ENCODE measurements at places on chromosomes 4 and X.

DNA sequence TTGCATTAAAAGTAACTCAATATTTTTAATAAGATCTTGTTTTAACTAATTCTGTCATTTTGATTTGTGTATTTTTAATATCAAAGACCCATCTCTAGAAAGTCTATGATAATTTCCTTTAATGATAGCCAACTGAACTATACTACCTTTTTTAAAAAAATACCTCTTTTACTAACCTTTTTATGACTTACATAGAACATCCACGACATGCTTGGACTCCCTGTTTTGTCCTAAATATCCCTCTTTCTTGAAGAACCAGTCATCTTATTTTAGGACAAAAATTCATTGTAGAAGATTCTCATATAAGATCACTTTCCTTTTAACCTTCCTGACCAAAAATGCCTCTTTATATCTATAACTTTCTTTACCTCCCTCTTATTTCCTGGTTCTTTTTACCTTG lies 76.8 kb upstream of the GC start:
- no peak for DNase-seq

DNA sequence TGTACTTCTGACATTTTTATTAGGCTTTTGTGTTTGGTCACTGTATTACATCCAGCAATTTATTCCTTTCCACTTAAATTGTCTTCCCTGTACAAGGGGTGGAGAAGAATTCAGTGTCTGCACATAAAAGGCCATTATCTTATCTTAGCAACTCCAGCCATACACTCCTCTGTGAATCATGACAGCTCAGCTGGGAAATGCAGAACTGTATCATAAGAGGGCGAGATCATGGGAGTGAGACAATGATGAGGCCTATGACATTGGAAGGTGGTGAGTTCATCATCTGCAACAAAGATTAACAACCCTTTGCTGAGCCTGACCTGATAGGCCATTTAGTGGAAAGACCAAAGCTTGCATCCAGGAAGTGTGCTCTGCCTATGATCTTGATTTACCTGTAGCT lies 33.3 kb downstream of the SLIT2 start:
- no peak for DNase-seq

DNA sequence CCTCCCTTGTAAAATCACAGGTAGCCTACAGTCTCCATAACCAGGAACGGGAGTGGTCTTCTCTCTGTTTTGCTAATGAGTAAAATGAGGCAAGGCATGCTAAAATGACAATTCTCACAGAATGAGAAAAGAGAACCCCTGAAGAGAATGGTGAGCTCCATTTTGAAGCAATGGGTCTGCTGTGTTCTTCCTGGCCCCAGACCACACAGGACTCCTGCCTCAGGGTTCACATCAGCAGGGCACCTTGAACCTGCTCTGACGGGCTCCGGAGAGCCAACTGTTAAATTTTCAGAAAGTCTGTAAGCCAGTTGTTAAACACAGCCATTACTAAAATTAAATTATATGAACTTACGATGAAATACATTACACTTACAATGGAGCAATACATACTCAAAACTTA lies 32.1 kb upstream of the RBM47 start:
- no peak for DNase-seq

GRCh38 chr4:177461606-177462005 lies 19.4 kb upstream of the AGA start:
- DNase-seq, result no peak

- DNase-seq, result no peak
Observed at GRCh38 chr4:165293061-165293460, 34.4 kb upstream of the MSMO1 start.

GRCh38 chrX:1591863-1592469 lies 562 bp downstream of the AKAP17A start:
- no peak for DNase-seq

- DNase-seq, result no peak
Observed at GRCh38 chr4:142567620-142568451, 278.3 kb downstream of the INPP4B start.

DNA sequence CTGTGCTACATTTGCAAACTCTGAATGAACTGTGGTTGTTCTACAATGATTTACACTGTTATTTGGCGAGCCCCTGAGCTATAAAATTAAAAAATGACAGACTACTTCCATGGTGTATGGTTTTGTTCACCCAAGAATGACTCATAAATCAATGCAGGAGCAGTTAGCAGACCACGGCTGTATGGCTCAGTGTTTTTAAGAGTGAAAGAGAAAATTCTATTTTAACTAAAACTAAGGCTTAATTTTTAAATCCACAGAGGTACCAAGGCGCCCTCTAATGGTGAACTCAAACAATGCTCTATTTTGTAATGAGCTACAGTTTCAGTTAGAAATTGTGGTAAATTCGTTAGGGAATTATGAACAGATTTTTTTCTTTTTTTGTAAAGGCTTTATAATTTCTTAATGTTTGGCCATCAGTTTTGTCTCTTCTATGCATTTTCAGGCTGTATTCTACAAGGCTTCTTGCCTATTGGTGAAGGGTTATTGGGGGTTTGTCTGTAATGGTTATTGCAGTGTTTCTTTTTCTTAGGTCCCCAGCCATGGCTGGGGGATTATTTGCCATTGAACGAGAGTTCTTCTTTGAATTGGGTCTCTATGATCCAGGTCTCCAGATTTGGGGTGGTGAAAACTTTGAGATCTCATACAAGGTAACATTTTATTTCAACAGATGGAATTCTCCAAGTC lies 32.5 kb downstream of the HMGB2 start:
- DNase-seq, result no peak

GRCh38 chr4:163923092-163923491 lies 428.6 kb downstream of the TMA16 start:
- DNase-seq, result no peak

DNA sequence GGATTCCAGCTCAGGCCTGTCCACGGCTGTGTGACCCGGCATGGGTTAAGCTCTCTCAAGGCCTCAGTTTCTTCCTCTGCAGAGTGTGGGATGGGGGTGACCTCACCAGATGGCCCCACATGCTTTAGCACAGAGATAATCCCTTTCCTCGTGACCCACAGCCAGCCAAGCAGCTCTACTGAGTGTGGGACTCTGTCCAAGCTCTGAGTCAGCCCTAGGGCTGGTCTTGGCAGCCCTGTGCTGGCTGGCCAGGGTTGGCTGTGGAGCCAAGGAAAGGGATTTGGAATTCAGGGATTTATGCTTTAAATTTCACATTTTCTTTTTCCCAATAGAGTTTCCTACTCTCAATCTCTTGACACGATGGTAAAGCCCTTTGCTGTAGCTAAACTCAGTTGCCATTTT lies 19.7 kb upstream of the SPON2 start:
- no peak for DNase-seq

DNA sequence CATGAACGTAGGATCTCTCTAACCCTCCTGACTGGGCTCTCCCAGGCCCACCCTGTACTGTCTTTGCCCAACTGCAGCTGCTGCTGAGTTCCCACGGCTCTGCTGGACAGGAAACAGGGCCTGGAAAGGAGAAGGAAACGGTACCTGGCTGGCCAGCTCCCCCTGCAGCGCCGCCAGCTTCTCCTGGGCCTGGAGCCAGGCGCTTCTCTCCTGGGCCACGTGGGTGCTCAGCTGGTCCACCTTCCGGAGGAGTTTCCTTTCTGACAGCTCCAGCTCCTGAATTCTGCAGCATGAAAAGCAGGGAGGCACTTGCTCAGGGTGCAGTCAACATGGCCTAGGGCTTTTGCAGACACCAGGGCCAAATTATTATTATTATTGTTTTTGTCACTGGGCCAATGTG lies 6.5 kb downstream of the C4orf50 start:
- no peak for DNase-seq

DNA sequence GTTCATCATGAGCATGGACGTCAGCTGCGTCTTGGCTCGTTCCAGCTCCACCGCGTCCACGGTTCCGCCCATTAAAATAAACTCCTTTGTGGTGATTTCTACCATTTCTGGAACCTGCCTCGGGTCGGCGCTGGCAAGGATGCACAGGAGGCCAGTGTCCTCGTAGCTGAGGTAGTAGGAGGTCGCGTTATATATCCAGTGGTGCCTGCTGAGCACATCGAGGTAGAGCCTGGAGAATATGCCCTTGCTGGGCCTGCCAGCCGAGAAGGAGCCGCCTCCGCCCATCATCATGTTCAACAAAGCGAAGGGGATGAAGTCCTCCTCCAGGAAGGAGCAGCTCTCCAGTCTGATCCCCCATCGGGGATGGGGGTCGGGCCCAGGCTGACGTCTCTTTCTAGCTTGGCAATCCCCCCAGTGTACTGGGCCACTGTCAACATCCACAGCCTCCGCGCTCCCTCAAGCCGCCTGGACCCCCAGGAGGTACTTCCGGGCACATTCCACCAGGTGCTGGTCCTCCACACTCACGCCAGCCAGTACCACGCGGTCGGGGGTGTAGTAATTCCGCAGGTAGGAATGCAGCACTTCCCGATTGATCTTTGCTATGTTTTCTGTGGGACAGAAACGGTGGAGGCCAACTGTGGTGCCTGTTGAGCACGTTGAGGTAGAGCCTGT lies 120.9 kb upstream of the GRID2 start:
- no peak for DNase-seq

DNA sequence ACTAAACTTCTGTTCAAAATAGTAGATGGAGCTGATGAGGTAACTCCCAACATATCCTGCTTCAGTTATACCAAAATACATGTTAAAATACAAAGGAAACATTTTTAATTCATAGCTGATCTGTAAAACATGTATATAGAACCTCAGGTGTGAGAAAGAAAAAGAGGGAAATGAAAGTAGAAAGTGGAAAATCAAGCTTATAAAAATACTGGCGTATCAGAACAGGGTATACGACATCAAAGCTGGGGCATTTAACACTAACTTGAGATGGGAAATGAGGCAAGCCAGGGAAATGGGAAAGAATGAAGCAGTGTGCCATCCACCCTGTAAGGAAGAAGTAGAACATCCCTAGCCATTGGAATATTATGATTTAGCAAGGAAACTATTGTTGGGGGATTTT lies 767.5 kb downstream of the DMD start:
- DNase-seq, result no peak

- DNase-seq, result peak; percentile 3
Observed at GRCh38 chrX:103175944-103176753, 38.8 kb upstream of the BEX4 start.

DNA sequence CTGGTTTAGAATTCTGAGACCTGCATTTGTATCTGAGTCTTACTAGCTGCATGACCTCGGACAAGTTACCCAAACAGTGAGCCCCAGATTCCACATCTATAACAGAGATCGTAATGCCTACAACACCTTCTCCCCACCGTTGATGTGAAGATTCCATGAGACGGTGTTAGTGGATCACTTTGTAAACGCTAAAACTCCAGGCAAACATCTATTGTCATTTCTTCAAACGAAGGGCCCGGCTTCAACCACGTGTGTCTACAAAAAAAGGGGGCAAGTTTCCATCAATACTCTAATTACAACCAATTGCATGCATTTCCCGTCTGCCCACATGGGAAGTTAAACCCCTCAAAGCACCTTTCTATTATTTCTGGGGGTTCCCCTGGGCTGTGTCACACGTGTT lies 99.1 kb upstream of the ENPP6 start:
- DNase-seq, result no peak

GRCh38 chr4:173508386-173509035 lies 21.5 kb downstream of the HAND2 start:
- no peak for DNase-seq

GRCh38 chrX:115535421-115535820 lies 25.6 kb upstream of the PLS3 start:
- no peak for DNase-seq

DNA sequence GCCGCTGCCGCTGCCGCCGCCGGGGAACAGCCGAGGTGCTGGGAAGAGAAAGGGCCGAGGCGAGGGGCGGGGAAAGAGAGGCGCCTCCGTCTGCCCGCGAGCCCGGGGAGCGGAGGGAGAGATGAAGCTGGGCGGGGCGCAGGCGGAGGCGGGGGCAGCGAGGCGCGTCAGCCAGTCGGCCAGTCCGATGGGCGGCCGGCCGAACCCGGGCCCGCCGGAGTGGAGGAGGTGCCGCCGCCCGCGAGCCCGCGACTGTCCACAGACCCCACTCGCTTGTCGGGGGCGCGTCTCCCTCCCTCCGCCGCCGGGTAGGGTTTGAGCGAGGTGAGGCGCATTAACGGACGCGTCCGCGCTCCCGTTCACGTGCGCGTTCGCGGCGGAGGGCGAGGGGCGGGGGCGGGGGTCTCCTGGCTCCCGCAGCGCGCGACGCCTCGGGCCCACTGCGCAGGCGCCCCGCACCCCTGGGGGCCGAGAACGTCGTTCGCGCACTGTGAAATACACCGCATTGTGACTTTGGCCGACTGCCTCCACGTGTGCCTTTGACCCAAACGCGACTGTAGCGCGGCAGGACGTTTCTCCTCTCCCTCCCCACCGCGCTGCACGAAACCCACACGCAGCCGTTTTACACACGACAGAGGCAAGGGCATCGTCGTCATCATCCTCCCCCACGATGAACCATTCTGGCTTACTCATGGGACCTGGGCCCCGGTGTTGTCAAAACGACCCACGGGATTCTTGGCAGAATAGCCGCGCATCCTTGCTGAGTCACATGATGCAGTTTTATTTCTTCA lies at the start of gene NUDT11:
TSS of gene NUDT11 (minus strand) at position 92 of the 791 bp plus-strand sequence. CDS start 148 bp downstream, outside the sequence.
- DNase-seq, result no peak

DNA sequence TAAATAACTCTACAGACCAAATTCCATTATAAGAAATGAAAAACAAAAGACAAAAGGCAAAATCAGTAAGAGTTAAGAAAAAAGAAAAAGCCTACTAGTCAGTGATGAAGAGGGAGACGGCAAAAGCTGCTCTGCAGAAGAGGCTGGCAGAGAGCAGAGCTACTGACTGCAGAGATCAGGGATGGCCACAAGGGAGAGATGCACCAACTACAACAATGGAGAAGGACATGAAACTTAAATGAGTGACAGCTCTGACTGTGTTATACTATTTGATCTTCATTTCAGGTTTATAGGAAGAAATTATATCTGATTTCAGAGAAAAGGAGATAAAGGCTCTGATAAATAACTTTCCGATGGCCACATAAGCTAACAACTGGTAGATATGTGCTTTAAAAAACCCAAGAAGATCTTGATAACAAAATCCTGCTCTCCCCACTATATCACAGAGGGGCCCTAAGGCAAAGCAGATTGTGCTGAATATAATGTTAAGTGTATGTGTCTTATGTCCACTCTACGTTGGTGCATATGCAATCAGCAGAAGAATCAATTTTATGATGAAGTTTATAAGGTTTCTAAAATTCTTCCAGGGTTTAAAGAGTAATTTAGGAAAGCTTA lies 58.4 kb upstream of the COX18 start:
- DNase-seq, result no peak

DNA sequence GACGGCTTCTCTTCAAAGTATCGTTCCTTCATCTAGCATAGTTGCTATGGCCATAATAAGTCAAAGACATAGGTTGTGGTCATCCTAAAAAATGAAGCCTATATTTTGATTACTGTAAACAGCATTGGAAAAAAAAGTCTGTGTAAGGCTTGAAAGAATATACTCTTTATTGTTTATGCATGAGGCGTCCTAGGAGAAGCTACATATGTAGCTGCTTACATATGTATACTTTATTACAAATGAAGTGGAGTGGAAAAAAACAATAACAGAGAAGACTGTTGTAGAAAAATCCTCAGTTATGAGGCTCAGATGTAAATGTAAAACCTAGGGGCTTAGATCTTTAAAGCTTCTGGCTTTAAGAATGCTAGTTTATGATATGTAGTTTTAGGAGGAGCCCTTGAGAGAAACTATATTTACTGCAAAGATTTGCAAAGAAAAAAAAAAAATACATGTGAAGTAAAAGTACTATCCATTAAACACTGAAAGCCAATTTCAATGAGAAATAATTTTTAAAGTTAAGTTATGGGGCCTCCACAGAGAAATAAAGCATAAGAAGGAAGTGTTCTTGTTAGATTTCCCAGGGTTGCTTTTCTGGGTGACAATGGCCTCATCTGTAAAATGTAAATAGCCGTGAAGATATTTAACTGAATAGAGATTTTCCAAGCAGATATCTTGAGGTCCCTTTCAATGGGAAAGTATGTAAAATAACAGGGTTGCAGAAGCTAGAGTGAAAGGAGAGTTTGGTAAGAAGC lies 598.2 kb downstream of the TRIML1 start:
- no peak for DNase-seq

Measured in KG1 (cell line).